ENCODE measurements at places on chromosomes 6 and 20.

- no peak for DNase-seq
These were observed 180.5 kb downstream of the PDE7B start for GRCh38 chr6:136031982-136032381.

- no peak for DNase-seq
These were observed 7.4 kb upstream of the SLC12A5 start for GRCh38 chr20:46021361-46022359.

DNA sequence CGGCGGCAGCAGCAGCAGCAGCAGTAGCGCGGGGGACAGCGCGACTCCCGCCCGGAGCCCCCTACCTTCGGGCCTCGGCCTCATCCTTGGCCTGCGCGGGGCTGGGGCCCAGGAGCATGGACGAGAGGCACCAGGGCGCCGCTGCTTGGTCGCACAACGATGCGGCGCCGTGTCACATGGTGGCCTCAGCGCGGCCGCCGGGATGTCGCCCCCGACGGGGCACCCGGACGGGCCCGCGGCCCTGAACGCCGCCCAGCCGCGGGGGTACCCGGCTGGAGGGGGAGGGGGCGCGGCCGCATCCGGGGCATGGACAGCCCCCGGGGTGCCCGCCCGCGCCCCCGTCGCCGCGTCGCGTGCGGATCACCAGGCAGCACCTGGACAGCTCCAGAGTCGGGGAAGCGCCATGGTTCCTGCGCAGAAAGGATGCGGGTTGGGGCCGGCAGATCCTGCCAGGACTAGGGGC is 57.1 kb downstream of the CDH22 start:
- DNase-seq: no peak

GRCh38 chr6:161482517-161482858 is 208.6 kb upstream of the AGPAT4 start:
- no peak for DNase-seq

GRCh38 chr6:89999154-89999553 is 104.9 kb downstream of the GJA10 start:
- no peak for DNase-seq
